CD4-positive, alpha-beta T cell (primary cell): ENCODE measurements at places on chromosomes 11 and 22.

DNA sequence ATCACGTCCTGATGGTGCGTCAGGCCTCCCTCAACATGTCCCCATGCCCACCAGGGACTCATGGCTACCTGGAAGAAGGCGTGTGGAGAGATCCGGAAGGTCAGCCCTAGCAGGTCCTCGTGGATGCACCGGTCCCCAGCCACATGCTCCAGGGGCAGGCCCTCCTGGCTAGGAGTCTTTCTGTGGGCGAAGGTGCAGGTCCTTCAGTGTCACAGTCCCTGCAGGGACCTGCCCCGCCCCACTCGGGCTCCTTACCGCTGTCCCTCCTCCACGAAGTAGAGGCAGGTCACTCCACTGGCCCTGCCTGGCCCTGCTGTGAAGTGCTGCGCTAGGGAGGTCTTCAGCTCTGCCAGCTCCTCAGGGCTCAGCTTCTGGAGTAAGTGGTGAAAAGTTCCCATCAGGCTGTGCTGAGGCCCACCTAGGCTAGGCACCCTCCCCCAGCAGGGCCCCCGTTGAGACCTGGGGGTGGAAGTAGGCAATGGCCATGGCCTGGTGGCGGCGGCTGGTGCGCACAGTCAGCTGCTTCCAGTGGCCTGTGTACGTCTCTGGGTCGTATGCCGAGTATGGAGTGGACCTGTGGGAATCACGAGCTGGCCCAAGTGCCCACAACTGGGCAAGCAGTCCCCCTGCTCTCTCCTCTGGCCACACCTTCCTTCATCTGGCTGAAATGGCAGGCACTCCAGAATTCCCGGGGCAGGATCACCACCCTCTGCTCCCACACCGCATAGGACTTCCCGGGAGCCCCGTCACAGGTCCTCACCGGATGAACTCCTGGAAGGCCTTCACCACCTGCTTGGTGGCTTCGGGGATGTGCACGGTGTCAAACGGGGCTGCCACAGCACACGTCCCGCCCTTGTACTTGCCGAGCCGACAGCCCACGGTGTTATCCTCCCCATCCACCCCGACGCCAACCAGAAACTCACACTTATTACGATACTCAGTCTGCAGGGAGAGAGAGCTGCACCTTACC is 1.1 kb upstream of the RANBP1 start:
- no peak for DNase-seq

- no peak for DNase-seq
Measured at GRCh38 chr11:112780351-112781087, 180.7 kb upstream of the NCAM1 start.

GRCh38 chr22:27129266-27129665 is 471.9 kb downstream of the MIAT start:
- no peak for DNase-seq

GRCh38 chr11:24295360-24295759 is 201.5 kb upstream of the LUZP2 start:
- DNase-seq, result no peak

DNA sequence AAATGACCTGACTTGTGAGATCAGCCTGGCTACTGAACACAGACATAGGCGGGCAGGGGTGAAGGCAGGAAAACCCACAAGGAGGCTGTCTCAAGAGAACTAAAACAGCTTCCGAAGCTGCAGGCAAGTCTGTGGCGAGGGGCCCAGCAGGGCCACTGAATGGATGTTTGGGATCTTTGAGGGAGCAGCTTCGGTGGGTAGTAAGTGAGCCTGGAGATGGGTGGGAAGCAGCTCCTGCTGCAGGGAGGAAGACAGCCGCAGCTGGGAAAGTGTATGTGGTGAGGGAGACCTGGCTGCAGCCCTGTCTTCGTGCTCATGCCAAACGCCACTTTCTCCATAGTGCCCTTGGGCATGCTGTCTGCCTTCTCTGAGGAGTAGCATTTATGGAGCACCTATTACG is 3.4 kb downstream of the CCDC86 start:
- DNase-seq, result no peak

DNA sequence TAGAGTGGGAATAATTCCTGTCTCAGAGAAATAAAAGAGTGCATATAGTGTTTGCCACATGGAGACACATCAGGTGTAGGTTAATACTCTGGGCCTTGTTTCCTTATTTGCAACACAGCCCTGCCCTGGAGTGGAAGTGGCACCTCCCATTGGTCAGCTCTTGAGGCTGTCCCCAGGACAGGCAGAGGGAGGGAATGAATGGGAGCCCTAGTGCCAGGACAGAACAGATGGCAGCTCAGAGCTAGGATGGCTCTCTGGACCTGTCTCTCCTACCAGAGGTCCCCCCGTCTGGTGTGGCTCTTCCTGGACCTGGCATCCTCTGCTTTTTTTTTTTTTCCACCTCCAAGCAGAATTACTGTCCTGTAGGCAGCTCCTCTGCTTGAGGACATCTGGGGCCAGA is 35.6 kb downstream of the LIMK2 start:
- DNase-seq, result no peak

GRCh38 chr11:119853581-119854360 is 124.8 kb upstream of the NECTIN1 start:
- no peak for DNase-seq

DNA sequence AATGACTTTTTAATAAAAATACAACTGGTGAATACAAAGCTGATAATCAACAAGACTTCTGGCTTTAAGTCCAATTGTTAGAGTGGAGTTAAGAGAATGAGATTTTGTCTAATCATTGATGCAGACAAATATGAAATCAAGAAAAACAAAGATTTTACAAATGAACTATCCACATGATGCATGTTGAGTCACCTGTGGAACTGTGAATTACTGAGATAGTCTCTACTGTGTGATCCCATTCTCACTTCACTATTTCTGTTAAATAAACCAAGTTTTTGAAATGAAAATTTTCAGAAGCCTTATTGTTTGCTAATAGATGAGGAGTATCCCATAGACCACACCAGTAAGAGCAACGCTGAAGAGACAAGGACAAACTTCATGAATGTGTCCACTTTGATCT is 8.4 kb upstream of the CTSC start:
- DNase-seq, result no peak

DNA sequence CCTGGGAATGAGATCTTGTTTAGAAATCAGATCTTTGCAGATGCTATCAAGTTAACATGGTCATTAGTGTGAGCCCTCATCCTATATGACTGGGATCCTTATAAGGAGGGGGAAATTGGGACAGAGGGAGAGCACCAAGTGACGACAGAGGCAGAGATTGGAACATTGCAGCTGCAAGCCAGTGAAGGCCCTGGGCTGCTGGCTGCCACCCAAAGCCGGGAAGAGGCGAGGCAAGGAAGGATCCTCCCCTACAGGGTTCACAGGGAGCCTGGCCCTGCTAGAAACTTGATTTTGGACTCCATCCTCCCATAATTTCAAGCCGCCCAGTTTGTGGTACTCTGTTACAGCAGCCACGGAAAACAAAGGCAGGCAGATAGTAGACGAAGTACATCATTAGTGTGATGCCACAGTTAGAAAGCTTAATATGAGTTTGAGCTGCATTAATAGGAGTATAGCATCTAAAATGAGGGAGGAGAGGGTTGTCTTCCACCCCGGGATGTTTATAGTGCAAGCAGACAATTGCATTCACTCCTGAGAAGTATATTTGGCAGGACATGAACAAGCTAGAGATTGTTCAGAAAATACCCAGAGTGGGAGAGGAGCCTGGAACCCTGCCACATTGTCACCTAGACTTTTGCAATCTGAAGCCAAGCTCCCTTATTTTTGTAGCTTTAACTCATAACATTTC is 56.8 kb upstream of the CLMP start:
- DNase-seq, result no peak

DNA sequence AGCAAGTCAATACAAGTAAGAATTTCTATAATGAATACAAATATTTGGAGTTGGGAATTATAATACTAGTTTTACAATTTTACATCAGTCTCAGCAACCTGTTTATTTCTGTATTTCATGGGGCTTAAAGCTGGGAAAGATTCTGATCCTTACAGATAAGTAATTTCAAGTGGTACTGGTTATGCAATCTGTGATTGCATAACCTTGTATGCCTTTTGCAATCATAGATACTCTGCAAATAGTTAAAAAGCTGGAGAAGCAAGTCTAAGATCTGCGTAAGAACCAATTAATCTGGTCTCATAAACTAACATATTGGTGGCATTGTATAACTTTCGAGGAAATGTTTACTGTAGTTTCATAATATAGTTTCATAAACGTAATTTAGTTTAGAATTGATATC is 198.3 kb upstream of the PGR start:
- no peak for DNase-seq

DNA sequence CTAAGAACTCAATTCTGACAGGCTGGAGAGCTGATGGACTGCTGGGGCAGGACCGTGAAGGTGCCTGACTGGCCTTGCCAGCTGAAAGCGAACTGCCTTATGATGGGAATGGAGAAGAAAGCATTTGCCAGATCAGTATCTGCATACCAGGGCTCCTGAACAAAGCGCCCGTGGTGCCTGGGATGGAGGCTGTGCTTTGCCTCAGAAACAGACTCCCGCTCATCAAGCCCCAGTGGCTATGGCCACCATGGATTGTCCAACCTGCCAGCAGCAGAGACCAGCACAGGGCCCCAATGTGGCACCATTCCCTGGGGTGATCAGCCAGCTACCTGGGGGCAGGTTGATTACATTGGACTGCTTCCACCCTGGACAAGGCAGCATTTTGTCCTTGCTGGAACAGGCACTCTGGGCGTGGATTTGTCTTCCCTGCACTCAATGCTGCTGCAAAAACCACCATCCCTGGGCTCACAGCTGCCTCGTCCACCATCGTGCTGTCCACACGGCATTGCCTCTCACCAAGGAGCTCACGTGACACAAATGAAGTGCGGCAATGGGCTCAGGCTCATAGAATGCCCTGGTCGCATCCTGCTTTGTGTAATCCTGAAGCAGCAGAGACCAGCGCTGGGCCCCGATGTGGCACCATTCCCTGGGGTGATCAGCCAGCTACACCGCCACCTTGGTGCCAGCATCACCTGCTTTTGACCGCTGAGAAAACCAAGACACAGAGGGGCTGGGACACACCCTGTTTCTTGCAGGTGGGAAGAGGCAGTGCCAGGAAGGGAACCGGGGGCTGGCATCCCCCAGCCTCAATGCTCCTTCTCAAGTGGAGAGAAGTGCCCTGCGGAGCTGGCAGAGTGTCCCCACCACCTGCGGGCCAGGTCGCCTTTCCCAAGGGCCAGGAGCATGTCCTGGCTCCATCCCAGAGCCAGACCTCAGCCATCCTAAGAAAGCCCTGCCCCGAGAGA is 1367.5 kb downstream of the BRD1 start:
- no peak for DNase-seq

DNA sequence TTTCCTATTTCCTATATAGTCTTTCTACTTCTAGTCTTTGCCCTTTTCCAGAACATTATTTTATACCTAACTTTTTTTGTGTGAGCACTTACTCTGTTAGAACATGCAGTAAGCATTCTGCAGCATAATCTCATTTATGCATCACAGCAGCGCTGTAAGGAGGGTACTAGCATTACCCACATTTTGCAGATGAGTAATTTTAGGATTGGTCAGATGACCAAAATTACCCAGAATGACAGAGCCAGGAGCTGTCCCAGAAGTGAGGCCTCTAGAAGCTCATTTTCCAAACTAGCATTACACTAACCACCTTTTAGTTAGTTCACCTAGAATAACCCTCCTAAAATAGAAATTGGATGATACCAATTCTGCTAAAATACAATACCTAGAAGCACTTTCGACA is 47.1 kb upstream of the ARHGAP32 start:
- DNase-seq, result no peak

DNA sequence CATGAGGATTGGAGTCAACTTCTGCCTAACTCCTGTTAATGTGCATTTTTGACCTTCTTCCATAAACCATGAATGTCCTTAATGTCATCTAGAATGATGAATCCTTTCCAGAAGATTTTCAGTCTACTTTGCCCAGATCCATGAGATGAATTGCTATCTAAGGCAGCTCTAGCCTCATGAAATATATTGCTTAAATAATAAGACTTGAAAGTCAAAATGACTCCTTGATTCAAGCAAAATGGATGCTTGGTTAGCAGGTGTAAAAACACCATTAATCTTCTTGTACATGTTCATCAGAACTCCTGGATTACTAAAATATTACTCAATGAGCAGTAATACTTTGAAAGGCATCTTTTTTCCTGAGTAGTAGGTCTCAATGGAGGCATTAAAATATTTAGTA is 238.5 kb upstream of the ZC3H12C start:
- DNase-seq, result no peak

- DNase-seq, result no peak
Measured at GRCh38 chr11:92628401-92629292, 340.8 kb upstream of the MTNR1B start.

GRCh38 chr11:72326151-72326848 is 82.3 kb upstream of the PHOX2A start:
- no peak for DNase-seq

GRCh38 chr22:48320048-48320682 is 1507.5 kb downstream of the BRD1 start:
- DNase-seq, result no peak

- no peak for DNase-seq
Measured at GRCh38 chr22:21009638-21010425, 5.1 kb upstream of the P2RX6 start.

GRCh38 chr11:107011977-107012376 is 6.3 kb downstream of the GUCY1A2 start:
- no peak for DNase-seq

GRCh38 chr11:71086687-71087258 is 165.6 kb downstream of the SHANK2 start:
- no peak for DNase-seq

DNA sequence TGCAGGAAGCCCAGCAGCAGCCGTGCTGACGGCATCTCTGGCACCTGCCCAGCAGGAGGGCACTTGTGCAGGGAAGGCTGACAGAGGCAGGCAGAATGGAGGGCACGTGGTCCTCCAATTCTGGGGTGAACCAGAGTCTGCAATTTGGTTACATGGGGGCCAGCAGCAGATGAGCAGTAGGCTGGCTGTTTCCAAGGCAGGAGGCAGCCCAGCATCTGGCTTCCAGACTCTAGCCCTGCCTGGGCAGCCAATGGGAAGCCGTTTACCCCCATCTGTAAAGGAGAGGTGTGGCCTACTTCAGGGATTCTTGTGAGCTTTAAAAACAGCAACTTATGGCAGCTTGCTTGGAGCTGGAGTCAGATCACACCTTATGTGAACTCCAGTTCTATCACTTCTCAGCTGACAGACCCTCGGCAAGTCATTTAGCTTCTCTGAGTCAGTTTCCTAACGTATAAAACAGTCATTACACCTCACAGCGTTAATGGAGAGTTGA is 27.9 kb upstream of the RASL10A start:
- no peak for DNase-seq

DNA sequence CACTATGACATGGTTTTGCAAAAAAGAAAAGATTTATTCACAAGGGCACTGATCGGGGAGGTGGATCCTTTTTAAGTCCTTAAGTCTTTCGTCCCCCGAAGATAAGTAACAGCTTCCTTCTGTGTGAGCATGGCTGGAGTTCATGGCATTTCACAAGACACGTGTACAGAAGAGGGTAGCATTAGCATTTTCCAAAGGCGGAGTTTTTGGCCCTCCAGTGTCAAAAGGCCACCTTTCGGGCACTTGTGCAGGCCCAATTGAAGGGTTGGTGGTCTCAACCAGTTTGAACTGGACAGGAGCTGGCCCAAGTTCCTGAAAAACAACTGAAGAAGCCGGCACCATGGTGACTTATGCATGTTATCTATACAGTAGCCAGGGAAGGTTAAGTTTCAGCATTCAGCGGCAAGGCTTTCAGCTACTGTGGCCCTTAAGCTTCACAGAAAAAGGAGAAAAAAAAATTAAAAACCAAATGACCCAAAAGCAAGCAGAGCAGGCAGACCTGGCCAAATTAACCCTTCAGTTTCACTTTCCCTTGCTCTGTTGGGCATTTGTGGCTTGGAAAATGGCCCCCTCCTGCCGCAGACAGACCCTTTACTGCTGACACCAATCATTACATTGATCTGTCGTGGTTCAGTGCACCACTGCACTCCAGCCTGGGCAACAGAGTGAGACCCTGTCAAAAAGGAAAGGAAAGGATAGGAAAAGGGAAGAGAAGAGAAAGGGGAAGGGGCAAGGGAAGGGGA is 18.7 kb downstream of the ZNF74 start:
- no peak for DNase-seq
